ENCODE measurements at places on chromosomes 6 and 20.

DNA sequence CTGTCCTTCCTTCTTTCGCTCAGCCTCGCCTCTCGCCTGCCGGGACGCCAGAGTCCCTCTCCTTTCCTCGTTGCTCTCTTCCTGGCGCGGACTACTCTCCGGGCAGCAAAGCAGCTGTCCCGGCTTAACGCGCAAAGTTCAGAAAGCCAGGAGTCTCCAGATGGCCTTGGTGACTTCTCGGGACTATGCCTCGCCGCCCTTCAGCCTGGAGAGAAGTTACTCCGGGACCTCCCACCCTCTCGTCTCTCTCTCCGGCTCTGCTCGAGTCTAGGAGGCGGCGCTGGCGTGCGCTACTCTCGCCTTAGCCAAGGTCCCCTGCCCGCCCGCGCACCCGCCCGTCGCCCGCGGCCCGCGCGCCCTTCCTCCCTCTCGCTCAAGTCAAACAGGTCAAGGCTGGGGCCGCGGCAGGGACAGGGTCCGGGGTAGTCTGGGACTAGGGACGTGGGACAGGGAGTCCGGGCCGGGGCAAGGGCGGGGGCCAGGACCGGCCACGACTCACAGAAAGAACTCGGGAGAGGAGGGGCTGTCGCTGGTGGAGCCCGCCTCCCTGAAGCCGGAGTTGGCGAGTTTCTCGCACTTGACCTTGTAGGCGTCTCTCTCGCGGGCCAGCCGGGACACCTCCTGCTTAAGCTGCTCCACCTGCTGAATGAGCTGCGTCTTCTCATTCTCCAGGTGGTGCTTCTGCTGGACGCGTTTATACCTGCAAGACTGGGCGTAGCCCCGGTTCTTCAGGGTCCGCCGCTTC, 1.5 kb downstream of the MAFB start:
- DNase-seq: no peak

GRCh38 chr20:61967300-61967699, 98.4 kb downstream of the TAF4 start:
- DNase-seq: no peak

- DNase-seq: no peak
These were observed 16.1 kb downstream of the TP53INP2 start for GRCh38 chr20:34720266-34720665.

GRCh38 chr20:1535420-1536175, 21.9 kb downstream of the SIRPD start:
- DNase-seq: no peak

GRCh38 chr6:83509441-83509840, 2.9 kb upstream of the PRSS35 start:
- DNase-seq: no peak

GRCh38 chr6:145051661-145052060, 683.7 kb downstream of the EPM2A start:
- no peak for DNase-seq

GRCh38 chr6:18742406-18742805, 355.3 kb downstream of the RNF144B start:
- DNase-seq: no peak

Data from stimulated activated CD8-positive, alpha-beta memory T cell treated with anti-CD3 and anti-CD28 coated beads, Interleukin-4, amount 100 ng/mL, for 1 hour (primary cell).